Pancreas (tissue), 10 donors: ENCODE measurements at places on chromosomes 11 and 22.

DNA sequence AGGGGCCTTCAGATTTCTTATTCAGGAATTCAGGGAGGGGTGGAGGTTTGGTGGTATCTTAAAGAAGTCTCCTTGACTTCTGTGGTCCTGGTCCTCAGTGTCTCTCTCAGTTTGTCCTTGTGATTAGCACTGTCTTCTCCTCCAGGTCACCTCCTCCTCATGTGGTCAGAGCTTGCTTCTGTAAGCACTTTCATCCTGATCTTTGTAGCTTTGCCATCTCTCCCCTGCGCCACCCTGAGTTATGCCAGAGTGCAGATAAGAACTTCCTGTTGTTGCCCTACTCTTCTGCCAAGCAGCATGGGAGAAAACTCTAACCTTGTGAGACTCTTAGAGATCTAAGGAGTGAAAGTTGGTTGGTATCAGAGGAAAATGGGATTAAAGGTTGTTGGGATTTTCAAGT, 30.9 kb downstream of the MICAL2 start:
- DNase-seq: no peak

DNA sequence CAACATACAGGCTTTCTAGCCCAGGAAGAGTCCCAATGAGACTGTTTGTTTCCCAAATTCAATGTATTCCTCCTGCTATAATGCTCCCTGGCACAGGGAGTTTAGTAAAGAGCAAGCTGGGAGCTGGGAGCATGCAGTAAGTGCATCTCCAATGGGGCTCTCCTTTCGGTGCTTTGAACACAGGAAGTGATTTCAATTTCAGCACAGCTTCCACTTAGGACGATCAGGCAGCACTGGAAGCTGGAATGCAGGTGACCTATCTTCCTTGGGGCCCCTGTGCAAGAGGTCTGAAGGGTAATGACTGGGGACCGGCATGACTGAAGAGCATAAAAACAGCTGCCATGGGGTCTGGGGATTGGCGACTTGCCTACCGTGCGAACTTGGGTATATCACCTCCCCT, 76.0 kb downstream of the LARGE1 start:
- DNase-seq: no peak

DNA sequence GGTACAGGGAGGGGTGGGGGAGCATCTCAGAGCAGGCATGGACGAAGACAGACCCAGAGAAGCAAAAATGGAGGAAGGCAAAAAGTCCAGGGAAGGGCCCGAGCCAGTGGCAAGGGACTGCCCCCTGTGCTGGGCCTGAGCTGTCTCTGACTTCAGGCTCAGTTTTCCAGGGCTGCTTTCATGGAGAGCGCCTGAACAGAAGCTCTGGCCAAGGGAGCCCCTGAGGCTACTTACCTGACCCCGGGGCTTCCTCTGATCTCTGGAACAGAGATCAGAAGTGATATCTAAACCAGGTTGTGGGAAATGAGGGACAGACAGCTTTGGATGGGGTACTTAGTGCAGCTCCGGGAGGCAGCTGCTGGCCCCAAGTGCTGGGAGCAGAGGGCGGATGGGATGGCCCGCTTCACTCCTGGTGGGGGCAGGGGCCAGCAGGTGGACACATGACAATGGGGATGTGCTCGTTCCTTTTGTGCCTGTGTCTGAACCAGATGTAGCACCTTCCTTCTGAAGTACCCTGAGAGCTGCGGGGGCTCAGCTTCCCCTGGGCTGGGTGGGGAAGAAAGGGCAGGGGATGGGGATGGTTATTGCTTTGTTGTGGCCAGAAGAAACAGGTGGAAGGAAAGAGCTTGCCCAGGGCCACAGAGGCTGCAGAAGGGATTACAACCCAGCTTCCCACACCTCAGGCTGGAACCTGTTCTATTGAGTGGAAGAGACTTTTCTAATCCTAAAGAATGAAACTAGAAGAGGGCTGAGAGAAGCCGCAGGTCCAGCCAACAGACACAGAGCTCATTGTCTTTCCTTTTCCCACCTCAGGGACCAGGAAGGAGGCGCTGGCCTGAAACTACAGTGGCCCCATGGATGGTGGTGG, 5.7 kb downstream of the LRRC10B start:
- no peak for DNase-seq

DNA sequence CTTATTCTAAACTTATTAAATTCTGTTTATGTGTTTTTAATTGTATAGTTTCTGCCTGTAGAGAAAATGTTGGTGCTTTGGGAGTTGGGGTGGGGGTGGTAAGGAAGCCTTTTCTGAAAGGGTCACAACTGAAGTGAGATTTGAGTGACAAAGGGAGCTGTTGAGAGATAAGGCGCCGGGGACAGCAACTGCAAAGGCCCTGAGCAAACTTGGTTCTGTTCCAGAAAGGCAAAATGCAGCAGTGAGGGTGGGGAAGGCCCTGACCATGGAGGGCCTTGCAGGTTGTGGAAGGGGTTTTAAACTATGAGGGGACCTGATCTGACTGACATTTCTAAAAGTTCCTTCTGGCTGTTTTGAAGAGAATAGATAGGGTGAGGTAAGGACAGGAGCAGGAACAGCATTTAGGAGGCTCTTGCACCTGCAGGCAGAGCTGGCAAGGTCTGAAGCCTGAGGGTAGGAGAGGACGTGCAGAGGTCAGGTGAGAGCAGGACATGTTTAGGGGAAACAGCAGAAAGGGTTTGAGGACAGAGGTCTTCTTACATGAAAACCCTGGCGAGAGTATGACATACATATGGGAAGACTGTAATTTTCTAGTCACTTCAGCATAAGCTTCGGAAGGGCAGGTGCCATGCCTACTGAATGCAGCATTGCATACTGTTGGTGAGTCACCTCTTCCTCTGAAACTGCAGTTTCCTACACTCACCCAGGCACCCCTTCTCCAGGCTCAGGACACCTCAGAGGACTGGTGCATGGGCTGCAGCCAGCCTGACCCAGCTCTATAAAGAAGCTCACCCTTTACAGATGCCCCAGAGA, 190.7 kb downstream of the SNX19 start:
- no peak for DNase-seq

DNA sequence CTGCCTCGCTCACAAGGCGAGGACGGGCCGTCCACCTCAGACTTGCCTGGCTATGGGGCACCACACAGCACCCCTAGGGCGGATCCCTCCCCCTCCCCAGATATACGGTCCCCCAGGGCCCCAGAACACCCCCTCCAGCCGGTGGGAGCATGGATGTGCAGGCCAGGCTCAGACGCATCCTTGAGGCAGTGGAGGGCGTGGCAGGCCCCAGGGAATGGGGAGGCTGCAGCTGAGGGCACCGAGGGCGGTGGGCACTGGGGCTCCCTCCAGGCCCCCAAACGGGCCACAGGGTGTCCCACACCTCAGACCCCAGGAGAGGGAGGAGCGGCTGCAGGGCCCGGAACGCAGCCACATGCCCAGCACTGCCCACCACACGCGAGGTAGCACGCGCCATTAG, 12.1 kb downstream of the TTLL8 start:
- DNase-seq: no peak

DNA sequence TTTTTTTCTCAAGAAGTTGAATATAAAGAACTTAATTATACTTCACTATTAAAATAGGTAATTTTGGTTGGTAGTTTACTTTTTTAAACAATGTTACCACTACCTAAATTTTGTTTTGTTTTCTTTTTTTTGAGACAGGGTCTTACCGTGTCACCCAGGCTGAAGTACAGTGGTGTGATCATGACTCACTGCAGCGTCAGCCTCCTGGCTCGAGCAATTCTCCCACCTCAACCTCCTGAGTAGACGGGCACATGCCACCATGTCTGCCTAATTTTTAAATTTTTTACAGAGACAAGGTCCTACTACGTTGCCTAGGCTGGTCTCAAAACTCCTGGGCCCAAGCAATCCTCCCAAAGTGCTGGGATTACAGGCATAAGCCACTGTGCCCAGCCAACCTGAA, 17.6 kb downstream of the SPCS2 start:
- no peak for DNase-seq

GRCh38 chr22:31881200-31881599, 63.1 kb upstream of the YWHAH start:
- DNase-seq: no peak
